ENCODE measurements at places on chromosomes 6 and 20.
A peak's percentile ranks its signal among the peaks of the same experiment; 100 is the strongest.

- no peak for DNase-seq
Observed at GRCh38 chr20:12808006-12808567, 200.7 kb upstream of the SPTLC3 start.

- DNase-seq: no peak
Observed at GRCh38 chr6:85460154-85460920, 10.5 kb downstream of the NT5E start.

GRCh38 chr6:142075516-142076101 is 57.1 kb upstream of the GJE1 start:
- DNase-seq: no peak

- DNase-seq: no peak
Observed at GRCh38 chr6:44667668-44668390, 280.3 kb downstream of the CDC5L start.

- no peak for DNase-seq
Observed at GRCh38 chr6:6085928-6086668, 79.4 kb upstream of the NRN1 start.

GRCh38 chr6:156984178-156984738 is 207.1 kb downstream of the ARID1B start:
- no peak for DNase-seq

GRCh38 chr20:40610730-40611129 is 78.3 kb downstream of the MAFB start:
- no peak for DNase-seq

DNA sequence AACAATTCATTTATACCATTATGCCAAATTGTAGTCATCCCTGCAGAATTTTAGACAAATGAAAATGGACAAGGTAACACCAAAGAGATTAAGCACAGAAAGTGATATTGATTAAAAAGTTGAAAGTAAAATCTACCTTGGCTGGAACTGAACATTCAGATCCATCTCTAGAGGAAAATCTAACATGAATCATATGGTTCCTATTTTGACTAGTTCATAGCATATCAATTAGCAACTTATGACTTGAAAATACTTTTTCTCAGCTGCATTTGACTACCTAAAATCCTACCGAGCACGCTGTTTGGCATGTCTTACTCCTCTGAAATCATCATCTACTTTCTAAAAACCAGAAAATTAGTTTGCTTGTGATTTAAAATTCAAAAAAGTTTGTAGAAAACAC is 22.6 kb downstream of the PSMB9 start:
- DNase-seq: no peak

GRCh38 chr20:5862703-5863039 is 87.7 kb downstream of the TRMT6 start:
- DNase-seq: no peak

DNA sequence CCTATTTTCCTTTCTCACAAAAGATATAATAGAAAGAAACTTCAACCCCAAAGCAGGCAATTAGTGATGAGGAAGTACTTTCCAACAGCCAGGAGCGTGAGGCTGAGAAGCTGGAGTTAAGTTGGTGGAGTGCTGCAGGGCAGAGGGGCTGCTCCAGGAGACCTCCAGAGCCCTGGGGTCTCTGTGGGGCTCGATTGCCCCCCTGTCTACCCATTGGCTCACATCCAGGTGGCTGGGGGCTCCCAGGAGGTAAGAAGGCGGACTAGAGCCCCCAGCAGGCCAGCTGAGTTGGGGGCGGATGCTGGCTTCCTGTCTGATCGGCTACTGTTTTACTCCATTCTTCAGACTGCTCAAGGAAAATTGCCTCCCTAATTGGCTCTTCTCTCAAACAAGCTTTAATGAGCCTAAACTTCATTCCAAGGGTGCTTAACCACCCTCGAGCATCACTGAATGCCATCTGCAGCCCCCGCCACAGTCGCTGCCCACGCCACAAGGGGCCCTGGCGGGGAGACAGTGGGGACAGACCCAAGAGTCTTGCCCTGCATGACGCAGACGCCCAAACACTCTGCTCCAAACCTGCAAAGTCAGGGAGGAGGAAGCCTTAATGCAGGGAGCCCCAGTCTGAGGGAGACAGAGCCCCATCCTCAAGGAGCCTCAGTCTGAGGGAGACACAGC is 78.6 kb downstream of the MDGA1 start:
- DNase-seq: no peak

DNA sequence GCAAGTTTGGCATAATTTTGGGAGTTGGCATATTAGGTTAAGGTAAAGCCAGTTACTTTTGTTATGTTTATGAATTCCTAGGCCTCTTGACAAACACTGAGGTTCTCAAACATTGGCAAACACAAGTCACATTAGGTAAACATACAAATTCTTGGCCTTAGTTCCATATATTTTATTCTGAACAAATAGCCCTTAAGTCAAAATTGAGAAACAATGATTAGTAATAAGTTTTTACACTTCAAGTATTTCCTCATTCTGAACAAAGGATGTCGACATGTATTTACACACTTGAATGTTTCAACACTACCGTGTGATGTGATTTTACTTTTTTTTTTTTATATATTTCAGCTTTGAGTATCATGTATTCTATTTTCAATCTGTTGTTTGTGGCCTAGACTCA is 3.8 kb upstream of the ECHDC1 start:
- no peak for DNase-seq

DNA sequence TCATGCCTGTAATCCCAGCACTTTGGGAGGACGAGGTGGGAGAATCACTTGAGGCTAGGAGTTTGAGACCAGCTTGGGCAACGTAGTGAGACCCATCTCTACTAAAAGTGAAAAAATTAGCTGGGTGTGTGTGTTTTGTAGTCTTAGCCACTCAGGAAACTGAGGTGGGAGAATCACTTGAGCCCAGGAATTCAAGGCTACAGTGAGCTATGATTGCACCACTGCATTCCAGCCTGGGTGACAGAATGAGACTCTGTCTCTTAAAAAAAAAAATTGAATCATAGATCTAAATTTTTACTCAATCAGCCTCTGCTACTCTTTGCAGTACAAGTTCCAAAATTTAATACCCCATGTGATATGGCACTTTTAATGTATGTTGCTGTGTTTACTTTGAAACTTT is 121.6 kb downstream of the ARMC2 start:
- DNase-seq: no peak

- DNase-seq: peak; percentile 41
Observed at GRCh38 chr6:121436960-121437850, 1.8 kb downstream of the GJA1 start.

DNA sequence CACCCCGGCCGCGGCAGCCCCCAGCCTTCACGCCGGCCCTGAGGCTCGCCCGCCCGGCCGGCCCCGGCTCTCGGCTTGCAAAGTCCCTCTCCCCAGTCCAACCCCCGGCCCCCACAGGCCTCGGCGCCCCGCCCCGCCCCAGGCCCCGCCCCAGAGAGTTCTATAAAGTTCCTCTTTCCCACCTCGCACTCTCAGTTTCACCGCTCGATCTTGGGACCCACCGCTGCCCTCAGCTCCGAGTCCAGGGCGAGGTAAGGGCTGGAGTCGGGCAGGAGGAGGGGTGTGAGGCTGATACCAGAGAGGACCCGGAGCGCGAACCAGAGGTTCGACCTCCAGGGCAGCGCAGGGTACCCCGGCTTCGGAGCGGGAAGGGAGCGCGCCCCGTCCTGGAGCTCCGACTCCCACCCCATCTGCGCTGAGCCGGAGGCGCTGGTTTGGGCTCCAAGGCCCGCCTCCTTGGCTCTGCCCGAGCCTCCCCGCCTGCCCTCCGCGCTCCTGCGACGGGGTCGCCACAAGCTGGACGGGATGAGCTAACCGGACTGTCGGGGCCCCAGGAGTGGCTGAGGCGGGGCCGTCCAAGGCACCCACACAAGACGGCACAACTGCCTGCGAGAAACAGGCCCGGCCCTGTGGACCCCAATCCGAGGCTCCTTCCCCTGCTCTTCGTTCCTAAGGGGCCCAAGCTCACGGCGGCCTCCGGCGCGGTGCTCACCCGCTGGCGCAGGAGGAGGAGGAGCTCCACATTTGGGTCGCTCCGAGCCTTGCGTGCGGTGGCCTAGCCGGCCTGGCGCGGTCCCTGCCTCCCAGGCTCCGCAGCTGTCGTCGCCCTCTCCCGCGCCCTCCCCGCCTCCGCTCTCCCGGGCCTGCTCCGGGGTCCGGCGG is at the start of gene IRF4:
Gene IRF4 (plus strand): TSS at position 194 of the 882 bp plus-strand sequence. CDS start 1,401 bp downstream, outside the sequence.
- DNase-seq: peak; percentile 81

DNA sequence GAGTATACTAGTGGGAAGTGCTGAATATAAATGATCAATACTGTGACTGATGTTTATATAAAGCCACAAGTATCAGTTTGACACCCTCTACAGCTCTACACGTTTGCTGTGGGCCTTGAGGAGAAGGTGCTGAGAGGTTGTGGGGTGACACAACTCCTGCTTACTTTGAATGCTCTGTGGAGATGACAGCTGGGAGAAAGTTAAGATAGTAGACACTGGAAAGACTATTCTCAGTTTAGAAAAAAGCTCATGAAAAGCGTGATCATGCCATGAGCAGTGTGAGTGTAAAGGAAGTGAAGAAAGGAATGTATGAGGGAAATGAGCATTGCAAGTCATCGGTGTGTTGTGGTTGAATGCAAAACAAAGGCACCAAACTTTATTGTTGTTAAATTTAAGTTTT is 215.8 kb downstream of the UTRN start:
- no peak for DNase-seq

- no peak for DNase-seq
Observed at GRCh38 chr6:11066505-11067347, 22.6 kb upstream of the ELOVL2 start.

- DNase-seq: no peak
Observed at GRCh38 chr6:56663344-56663743, 20.7 kb upstream of the DST start.

DNA sequence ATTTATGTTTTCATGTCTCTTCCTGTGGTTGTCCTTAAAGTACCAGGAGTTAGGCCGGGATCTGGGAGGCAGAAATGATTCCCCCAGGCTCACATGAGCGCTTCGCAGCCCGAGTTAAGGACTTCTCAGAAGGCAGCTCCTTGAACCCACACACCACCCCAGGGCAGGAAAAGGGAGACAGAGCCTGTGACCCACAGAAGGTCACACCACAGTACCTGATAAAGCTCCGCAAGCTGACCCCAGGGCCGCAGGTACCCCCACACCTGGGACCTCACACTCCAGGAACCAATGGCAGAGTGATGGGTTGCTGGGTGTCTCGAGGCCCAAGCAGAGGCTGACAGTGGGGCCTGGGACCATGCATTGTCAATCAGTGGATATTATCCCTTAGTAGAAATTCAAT is 207.6 kb downstream of the CDH4 start:
- DNase-seq: no peak

GRCh38 chr20:38294076-38294591 is 9.8 kb upstream of the BPI start:
- DNase-seq: no peak
